ENCODE measurements at places on chromosomes 6 and 20. TPM values are rescaled to one million over a fixed set of nuclear protein-coding genes. Genes with fewer than 3 reads are reported as not detected.

DNA sequence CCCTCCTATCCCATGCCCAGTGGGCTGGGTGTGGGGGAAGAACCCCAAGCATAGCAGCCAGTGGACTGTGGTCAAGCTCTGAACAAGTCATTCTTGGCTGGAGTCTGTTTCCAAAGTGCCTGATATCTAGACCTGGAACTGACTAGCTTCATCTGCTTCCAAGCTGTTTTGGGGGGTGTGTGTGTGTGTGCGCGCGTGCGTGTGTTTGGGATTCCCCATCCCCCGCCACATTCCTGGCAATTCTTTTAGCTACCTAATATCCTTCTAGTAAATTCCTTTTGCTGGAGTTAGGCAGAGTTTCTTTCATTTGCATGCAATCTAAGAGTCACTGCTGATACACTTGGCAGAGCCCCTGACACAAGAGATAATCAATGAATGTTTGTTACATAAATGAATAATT, 7.8 kb downstream of the PAK5 start:
- H3K27ac ChIP-seq, result no peak overlapping the region
- H3K36me3 ChIP-seq, result no peaks in the 10 kb centered on the region
- H3K4me3 ChIP-seq, result no peak overlapping the region
- no peaks in the 10 kb centered on the region for H3K4me1 ChIP-seq

- DNase-seq, result no peak
- H3K27ac ChIP-seq, result no peak overlapping the region
- no peak overlapping the region for H3K4me3 ChIP-seq
- H3K4me1 ChIP-seq, result peaks cover 40% of the 10 kb centered on the region
Measured at GRCh38 chr6:37047346-37047688, 41.9 kb downstream of the FGD2 start.

DNA sequence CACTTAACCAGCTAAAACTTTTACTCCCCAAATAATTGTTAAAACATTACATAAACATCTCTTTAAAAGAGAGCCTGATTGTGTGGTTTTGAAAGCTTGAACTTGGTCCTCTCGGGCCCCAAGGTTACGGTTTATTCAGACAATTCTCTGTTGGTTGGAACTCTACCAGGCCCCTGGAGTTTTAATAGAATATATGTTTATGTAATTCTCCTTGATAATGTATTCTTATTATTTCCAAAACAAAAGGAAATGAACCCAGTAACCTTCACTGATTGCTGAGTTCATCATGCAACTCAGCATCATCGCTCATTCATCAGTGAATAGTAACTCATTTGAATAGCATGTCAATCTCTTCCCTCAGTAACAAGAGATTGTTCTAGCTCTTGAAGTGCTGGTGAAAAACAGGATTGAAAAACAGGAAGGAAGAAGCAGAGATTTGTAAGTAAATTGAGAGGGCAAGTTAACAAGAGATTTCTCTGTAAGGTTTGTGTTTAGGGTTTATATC, 464.5 kb upstream of the MARCKS start:
- H3K27me3 ChIP-seq, result no peaks in the 10 kb centered on the region
- H3K4me1 ChIP-seq, result no peaks in the 10 kb centered on the region
- no peaks in the 10 kb centered on the region for H3K36me3 ChIP-seq
- H3K4me3 ChIP-seq, result no peak overlapping the region

DNA sequence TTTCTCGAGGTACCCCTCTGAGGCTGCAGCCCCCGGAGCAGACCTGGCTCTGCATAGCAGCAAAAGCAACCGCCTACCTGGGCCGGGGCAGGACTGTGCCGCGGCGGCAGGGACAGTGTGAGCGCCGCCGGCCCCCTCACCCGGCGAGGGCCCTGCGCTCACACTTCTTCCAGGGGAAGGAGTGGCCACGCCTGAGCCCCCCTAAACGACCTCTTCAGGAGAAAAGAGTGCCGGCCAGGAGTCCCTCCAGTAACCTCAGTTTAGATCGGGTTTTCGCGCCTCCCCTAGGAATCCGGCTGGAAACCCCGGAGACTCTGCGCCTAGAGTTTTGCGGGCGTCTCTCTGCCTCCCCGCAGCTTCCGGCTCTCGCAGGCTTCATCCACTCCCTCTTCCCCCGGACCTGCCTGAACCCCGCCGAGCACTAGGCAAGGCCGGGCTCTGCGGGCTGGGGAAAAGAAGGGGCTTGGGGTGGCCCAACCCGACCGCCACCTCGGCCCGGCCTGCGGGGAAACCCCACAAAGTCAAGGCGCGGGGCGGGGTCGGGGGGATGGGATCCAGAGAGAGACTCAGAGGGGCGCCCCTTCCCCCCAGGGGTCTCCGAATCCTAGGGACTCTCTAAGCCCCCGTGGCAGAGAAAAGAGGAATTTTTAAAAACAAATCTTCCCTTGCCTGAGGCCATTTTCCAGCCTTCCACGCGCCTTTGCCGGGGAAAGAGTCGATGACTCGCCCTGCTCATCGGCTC, 558 bp downstream of the LINC00237 start:
- H3K4me1 ChIP-seq, result no peaks in the 10 kb centered on the region
- no peak overlapping the region for H3K27ac ChIP-seq
- no peaks in the 10 kb centered on the region for H3K36me3 ChIP-seq

DNA sequence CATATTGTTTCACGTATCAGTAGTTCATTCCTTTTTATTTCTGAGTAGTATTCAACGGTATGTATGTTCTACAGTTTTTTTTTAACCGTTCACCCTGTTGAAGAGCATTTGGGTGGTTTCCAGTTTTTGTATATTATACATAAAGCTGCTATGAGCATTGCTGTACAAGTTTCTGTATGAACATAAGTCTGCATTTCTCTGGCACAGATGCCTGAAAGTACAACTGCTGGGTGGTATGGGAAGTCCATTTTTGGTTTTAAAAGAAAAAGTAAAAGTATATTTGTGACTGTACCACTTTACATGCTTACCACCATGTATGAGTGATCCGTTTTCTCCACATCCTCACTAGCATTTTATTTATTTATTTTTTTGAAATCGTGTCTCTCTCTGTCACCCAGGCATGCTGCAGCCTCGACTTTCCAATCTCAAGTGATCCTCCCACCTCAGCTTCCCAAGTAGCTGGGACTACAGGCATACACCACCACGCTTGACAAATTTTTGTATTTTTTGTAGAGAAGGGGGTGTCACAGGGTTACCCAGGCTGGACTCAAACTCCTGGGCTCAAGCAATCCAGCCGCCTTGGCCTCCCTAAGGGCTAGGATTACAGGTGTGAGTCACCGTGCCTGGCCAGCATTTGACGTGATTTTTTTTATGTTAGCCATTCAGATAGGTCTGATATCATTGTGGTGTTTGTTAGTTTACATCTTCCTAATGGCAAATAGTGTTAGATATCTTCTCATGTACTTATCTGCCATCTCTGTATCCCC, 11.0 kb upstream of the SIM1 start:
- no peak for DNase-seq
- H3K27ac ChIP-seq, result no peak overlapping the region
- H3K4me1 ChIP-seq, result no peaks in the 10 kb centered on the region
- no peaks in the 10 kb centered on the region for H3K36me3 ChIP-seq
- no peak overlapping the region for H3K4me3 ChIP-seq

The GINS1 gene
- total RNA-seq, result 59.9 TPM

The CAGE1 gene
- total RNA-seq, result 0.15 TPM

The CLIC5 gene
- not detected for total RNA-seq

The NKAIN2 gene
- total RNA-seq, result not detected

The TRIM31 gene
- total RNA-seq, result 0.51 TPM

The CD40 gene
- 4.6 TPM for total RNA-seq
